GM04504 (cell line): ENCODE measurements at places on chromosomes 2 and 18.

DNA sequence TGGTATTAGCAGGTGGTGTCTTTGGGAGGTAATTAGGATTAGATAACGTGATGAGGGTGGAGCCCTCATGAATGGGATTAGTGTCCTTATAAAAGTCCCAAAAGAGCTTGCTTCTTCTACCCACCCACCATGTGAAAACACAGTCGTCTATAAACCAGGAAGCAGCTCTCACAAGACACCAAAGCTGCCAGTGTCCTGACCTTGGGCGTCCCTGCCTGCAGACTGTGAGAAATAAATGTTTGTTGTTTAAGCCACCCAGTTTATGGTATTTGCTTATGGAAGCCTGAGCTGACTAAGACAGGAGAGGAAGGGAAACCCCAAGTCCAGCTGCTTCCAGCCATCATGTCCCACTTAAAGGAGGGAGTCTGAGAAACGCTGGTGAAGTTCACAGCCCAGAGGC, 13.6 kb downstream of the ADI1 start:
- DNase-seq = no peak

- DNase-seq = no peak
Measured at GRCh38 chr2:8938384-8938783, 65.1 kb downstream of the MBOAT2 start.

- DNase-seq = peak; percentile 27
Measured at GRCh38 chr2:174815526-174815925, 51.3 kb upstream of the CHRNA1 start.

DNA sequence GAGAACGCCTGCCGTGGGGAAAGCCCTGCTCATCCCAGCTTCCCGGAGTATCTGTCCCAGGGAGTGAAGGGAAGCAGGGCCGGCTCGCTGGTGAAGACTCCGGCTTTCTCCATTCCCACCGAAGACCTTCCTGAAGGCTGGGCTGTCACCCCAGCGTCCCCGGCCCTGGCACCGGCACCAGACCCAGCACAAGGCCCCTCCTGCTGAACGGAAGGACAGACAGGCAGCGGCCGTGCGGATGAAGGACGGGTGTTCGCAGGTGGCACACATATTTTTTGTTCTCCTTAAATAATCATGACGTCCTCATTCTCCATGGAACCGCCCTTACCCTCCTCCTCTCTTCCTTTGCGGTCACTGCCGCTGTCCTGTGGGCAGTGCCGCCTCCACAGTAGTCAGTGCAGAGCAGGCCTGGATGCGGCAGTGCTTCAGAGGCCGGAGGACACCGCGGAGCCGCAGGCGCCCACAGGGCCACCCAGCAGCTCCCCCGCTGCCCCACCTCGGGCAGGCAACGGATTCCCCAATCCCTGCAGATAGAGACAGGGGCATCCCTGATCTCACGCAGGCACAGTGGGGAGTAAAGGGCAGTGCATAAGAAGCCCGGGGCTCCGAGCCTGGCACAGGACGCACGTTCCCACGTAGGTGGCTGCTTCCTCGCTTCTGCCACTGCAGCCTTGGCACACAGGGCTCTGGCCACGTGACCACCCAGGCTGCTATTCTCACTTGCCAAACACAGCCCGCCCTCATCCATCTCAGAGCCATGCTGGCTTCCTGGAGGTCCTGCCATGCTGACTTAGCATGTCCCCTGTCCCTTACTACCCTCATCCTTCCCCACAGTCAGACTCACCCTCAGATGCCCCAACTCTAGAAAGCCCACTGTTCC, 229.7 kb downstream of the EIPR1 start:
- DNase-seq = no peak

GRCh38 chr2:199659207-199659606, 191.8 kb downstream of the FTCDNL1 start:
- DNase-seq = peak; percentile 6

- DNase-seq = no peak
Measured at GRCh38 chr2:103991591-103991990, 862.3 kb upstream of the POU3F3 start.
